Fibroblast of skin of right quadriceps (primary cell): ENCODE measurements at places on chromosomes 2 and 18.

GRCh38 chr2:96163768-96164429 lies 18.7 kb upstream of the DUSP2 start:
- peak; percentile 17 for DNase-seq

- DNase-seq, result no peak
Observed at GRCh38 chr18:34126121-34126520, 98.6 kb downstream of the NOL4 start.

- DNase-seq, result peak; percentile 41
Observed at GRCh38 chr2:84302513-84303412, 156.3 kb downstream of the SUCLG1 start.

- peak; percentile 96 for DNase-seq
Observed at GRCh38 chr2:161122772-161123530, 37.3 kb upstream of the TANK start.

- peak; percentile 47 for DNase-seq
Observed at GRCh38 chr2:50529600-50530218, 502.2 kb downstream of the NRXN1 start.

DNA sequence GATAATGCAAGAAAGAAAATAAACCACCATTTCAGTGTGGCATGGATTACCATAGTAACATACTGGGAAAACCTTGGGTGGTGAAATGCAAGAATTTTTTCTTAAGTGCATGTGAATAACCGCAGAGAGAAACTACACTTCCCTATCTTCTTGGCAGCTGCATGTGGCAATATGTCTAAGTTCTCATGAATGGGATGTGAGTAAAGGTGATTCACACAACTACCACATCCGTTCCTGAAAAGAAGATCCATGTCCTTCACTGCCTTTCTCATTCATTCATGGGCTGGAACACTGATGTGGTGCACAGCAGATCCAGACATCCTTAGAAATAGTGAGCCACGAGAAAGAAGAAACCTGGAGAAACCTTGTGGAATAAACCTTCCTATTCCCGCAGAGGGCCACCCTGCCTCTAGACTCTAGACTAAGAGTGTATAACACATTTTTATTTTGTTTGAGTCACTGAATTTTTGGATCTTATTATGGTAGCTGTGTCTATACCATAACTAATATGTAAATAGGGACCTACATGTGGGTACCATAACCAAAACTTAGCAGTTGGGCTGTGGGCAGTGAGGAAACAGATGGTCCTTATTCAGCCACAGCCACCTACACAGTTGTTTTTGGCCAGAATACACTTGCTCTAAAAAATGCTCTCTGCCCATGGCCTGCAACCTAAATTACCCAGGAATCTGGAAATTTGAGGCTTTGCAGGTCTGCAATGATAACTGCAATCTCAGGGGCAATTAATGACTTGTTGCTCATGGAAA lies 573.3 kb downstream of the LRP1B start:
- DNase-seq, result peak; percentile 77

- DNase-seq, result no peak
Observed at GRCh38 chr2:8028036-8028435, 653.8 kb upstream of the ID2 start.

DNA sequence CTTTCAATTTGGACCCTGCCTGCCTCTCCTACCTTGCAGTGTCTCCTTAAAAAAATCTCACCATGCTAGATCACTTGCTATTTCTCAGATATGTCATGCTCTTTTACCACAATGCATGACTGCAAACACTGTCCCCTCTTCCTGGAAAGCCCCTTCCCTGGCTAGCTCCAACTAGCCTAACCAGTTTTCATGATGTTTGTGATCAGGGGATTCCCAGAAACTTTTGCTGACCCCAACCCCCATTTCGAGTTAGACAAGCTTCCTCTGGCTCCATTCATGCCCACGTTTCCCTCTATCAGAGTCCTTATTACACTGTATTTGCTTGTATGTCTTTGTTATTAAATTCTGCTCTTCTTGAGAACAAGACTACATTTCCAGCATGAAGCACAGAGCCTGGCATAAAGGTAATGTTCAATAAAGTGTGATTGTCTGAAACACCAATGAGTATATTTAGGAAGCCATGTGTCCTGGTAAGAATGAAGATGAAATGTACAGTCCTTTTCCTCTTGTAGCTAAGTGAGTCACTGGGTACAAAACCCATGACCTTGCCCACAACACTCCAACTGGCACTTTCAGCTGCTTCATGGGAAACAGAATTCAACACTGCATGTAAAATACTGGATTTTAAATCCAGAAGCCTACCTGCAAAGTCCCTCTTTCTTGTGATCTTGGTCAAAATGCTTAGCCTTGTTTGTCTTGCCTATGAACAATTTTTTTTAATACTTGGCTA lies 62.0 kb upstream of the ATL2 start:
- DNase-seq, result no peak
